Progenitor cell of endocrine pancreas (in vitro differentiated cells): ENCODE measurements at places on chromosomes 5 and 9. TPM values are rescaled to one million over a fixed set of nuclear protein-coding genes. Genes with fewer than 3 reads are reported as not detected.

DNA sequence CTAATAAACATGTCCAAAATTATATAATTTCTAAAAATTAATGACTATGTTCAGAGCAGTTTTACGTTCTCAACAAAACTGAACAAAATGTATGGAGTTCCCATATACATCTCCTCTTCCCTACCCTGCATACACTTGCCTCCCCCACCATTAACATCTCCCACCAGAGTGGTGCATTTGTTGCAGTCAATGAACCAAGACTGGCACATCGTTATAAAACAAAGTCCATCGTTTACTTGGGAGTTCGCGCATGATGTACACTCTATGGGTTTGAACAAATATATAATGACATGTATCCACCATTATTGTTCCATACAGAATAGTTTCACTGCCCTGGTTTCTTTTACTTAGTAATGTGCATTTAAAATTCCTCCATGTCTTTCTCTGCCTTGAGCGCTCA, 130.1 kb downstream of the APBA1 start:
- no peaks in the 10 kb centered on the region for H3K4me1 ChIP-seq
- no peak for DNase-seq
- H3K36me3 ChIP-seq, result no peaks in the 10 kb centered on the region
- H3K27me3 ChIP-seq, result peaks cover 8% of the 10 kb centered on the region

GRCh38 chr9:97907632-97908031, 14.7 kb downstream of the TRMO start:
- DNase-seq, result no peak
- peaks cover 15% of the 10 kb centered on the region for H3K36me3 ChIP-seq
- no peak overlapping the region for H3K4me3 ChIP-seq
- H3K4me1 ChIP-seq, result no peaks in the 10 kb centered on the region
- H3K27ac ChIP-seq, result no peak overlapping the region

- H3K36me3 ChIP-seq, result no peaks in the 10 kb centered on the region
- H3K27me3 ChIP-seq, result peaks cover 7% of the 10 kb centered on the region
- no peak for DNase-seq
These were observed 19.6 kb upstream of the TNC start for GRCh38 chr9:115137526-115137925.

GRCh38 chr5:53009816-53010215, 20.7 kb downstream of the ITGA2 start:
- no peak overlapping the region for H3K4me3 ChIP-seq
- H3K27ac ChIP-seq, result no peak overlapping the region
- H3K27me3 ChIP-seq, result no peaks in the 10 kb centered on the region
- peaks cover 2% of the 10 kb centered on the region for H3K36me3 ChIP-seq
- no peak for DNase-seq

DNA sequence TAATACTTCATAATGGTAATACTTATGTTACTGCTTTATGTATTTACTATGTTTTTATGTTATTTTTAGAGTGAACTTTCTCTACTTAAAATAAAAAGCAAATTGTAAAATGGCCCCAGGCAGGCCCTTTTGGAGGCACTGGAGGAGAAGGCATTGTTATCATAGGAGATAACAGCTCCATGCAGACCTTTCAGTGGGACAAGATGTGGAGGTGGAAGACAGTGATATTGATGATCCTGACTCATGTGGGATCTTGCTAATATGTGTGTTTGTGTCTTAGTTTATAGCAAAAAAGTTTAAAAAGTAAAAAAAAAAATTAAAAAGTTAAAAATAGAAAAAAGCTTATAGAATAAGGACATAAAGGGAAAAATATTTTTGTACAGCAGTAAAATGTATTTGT, 74.5 kb downstream of the IQGAP2 start:
- no peaks in the 10 kb centered on the region for H3K27me3 ChIP-seq
- no peak overlapping the region for H3K27ac ChIP-seq
- no peak overlapping the region for H3K4me3 ChIP-seq
- DNase-seq, result no peak
- H3K4me1 ChIP-seq, result peaks cover 16% of the 10 kb centered on the region
- H3K36me3 ChIP-seq, result no peaks in the 10 kb centered on the region

The ISOC1 gene
- 29.4 and 31.5 TPM in 2 replicates for total RNA-seq

The SIGMAR1 gene
- total RNA-seq, result 62.1 and 64.6 TPM in 2 replicates

The FOXI1 gene
- total RNA-seq, result not detected in 2 replicates
